Fibroblast of villous mesenchyme (primary cell): ENCODE measurements at places on chromosomes 12 and 14. TPM values are rescaled to one million over a fixed set of nuclear protein-coding genes. Genes with fewer than 3 reads are reported as not detected.

GRCh38 chr14:103738701-103739451 lies 23.3 kb downstream of the ZFYVE21 start:
- DNase-seq, result no peak

The OR4K17 gene
- total RNA-seq, result not detected in 2 replicates

DNA sequence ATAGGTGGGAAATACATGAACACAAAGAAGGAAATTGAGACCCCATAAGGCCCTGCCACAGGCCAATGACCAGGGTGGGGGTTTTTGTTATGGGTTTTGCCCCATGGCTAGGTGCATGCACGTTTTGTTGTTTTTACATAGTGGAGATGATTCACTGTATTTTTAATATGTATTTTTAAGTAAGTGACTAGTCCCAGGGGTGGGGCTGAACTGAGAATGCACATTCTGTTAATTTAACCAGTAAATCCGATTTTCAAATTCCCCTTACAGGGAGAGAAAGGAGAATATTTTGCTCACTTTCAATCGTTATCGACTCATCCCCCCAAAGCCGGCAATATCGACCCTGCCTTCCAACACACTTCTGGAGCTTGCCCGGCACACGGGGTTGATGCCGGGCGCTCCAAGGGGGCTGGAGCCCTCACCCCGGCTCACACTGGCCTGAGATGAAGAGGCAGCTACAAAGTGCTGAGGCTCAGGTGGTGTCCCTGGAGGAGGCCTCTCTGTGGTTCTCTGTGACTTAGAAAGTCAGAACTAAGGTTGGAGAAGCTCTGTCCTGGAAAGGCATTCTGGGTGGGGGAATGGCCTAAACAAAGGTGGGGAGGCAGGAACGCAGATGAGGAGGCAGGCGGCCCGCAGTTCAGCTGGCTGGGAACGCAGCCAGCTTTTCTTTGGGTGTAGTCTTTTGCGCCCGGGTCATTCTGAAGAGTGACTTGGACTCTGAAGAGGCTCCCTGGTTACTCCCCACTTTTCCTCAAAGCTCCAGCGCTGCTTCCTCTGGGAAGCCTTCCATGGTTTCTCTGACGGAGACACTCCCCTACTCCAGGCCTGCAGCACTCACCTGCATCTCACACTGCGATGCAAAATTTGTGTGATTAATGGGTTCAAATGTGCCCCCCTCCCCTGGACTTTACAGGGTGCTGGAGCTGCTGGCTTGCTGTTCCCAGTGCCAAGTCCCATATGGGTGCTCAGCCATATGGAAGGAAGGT lies 50.7 kb upstream of the DLK1 start:
- DNase-seq, result no peak

- no peak for DNase-seq
These were observed 51.9 kb downstream of the SH2B3 start for GRCh38 chr12:111457577-111457976.

DNA sequence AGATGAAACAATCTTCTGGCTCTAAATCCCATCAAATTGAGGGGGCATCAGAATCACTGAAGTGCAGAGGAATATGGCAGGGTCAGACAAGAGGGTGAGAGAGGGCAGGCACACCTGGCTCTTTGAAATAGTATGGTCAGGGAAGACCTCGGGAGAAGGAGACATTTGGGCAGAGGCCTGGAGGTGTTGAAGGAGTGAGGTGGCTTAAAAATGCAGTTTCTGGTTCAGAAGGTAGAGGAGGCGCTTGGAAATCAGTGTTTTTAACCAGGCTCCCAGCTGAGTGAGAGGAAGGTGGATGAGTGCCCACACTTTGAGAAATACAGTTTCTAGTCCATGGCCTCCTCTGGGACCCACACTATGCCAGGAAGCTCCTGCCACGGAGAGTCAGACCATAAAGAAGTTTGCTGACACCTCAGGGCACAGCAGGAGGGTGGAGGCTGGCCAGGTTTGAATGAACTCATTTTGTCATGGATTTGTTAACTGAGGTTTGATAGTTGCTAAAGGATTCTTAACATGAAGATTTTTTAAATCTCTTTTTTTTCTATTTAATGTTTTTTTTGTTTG lies 20.1 kb downstream of the NID2 start:
- no peak for DNase-seq

The PTGR2 gene
- 4.8 and 5.6 TPM in 2 replicates for total RNA-seq

GRCh38 chr12:20549108-20549719 lies 145.9 kb upstream of the SLCO1C1 start:
- DNase-seq, result peak; percentile 44

- DNase-seq, result no peak
These were observed 127.6 kb upstream of the DAAM1 start for GRCh38 chr14:59060841-59061240.

DNA sequence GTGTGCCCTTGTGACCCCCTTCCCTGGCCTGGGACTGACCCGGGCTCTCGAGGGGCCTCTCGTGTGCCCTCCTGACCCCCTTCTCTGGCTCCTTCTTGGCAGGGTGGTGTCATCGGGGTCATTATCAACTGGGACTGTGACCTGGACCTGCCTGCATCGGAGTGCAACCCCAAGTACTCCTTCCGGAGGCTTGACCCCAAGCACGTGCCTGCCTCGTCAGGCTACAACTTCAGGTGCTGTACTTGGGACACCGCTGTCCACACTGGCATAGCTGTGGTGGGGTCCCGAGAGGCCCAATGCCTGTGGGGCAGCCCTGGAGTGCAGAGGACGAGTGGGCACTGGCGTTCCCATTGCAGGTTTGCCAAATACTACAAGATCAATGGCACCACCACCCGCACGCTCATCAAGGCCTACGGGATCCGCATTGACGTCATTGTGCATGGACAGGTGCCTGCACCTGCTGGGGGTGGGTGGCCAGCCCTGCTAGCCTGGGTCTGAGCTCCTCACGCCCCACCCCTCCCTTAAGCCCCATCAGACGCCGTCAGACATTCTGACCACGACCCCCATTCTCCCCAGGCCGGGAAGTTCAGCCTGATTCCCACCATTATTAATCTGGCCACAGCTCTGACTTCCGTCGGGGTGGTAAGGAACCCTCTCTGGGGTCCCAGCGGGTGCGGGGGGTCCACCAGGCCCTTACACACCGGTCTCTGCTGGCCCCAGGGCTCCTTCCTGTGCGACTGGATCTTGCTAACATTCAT lies 2.5 kb downstream of the P2RX2 start:
- no peak for DNase-seq

DNA sequence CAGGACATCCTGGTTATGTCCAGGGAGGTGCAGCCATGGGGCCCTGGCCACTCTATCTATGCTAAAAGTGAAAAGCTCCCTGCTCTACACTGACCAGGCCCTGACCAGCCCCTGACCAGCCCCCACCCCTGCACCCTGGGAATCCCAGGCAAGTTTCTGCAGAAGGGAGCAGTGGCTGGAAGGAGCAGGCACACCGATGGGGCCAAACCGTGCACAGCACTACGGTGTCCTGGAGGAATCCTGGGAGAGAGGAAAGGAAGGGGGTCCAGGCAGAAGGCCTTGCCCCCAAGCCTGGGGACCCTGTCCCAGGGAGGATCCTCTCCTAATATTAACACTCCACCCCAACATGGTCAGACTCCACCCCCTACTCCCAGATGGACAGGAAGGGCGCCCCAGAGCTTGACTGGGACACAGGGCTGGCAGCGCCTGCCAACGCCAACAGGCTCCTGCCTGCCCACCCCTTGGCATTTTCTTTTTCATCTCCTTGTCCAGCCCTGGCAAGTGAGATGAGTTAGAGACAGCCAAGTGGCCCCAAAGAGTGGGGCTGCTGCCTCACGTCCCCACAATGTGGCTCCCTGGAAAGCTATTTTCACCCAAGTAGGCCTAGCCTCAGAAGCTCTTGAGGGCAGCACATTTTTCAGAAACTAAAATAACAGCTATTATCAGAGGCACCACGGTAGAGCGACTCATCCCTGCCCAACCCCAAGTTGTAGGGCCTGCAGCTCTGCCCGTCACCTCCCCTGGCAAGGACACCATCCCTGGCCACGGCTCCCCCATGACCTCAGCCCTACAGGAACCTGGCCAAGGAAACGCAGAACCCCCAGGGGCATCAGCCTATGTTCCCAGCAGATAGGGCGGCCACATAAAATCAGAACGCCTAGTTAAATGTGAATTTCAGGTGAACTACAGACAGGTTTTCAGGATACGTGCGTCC lies 82.6 kb downstream of the SCARB1 start:
- no peak for DNase-seq

DNA sequence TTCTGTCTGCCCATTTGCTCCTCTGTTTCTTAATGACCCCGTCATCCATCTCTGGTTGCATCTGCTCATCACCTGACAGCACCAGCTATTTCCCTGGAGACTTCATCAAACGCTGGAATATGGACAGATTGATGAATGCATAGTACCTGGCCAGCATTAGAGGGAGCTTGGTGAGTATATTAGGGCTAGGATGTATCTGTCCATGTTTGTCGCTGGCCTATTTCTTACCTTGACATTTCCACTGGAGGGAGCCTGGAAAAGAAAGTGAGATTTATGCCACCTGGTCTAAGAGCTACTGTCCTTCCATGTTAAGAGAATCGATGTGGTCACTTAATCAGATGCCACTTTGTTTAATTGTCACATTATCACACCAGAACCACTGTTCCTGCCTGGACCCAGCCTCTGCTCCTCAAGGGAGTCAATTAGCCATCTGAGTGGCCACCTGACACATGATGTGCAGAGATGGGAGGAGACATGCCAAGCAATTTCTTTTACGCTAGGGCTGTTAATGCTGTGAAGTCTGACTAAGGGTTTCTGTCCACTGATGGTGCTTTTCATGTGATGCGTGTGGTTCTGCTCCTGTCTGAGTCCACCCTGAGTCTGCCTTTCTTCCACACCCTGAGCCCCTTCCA lies 75.3 kb upstream of the SFSWAP start:
- no peak for DNase-seq

GRCh38 chr12:106910202-106910601 lies 45.5 kb upstream of the TMEM263 start:
- no peak for DNase-seq

GRCh38 chr14:58082011-58082410 lies 70.0 kb downstream of the ARMH4 start:
- DNase-seq, result no peak
